PC-9 (cell line): ENCODE measurements at places on chromosomes 2 and 18. TPM values are rescaled to one million over a fixed set of nuclear protein-coding genes. Genes with fewer than 3 reads are reported as not detected.

Gene ANKRD12
- total RNA-seq: 26.9 and 31.6 TPM in 2 replicates

Gene ICOS
- total RNA-seq: not detected in 2 replicates

Gene PDE11A
- 1.1 and 1.4 TPM in 2 replicates for total RNA-seq

Gene SH2D6
- total RNA-seq: 2.3 TPM in 2 replicates

Gene CYBRD1
- total RNA-seq: 125 and 132 TPM in 2 replicates

DNA sequence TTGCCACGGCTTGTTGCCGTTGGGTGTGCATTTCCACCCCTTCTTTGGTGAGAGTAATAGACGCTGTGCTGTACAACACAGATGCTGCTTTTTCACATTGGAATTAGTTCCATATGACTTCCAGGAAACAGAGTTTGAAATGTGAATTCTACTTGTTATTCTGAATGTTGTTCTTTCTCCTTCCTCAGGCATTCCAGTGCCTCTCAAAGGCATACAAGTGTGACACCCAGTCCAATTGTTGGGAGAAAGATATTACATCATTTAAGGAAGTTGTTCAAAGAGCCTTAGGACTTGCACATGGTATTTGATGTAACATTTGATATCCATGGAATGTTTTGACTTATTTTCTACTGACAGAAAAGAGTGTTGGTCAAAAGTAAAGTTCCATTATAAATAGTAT is 134.4 kb upstream of the LTBP1 start:
- DNase-seq: peak; percentile 72

DNA sequence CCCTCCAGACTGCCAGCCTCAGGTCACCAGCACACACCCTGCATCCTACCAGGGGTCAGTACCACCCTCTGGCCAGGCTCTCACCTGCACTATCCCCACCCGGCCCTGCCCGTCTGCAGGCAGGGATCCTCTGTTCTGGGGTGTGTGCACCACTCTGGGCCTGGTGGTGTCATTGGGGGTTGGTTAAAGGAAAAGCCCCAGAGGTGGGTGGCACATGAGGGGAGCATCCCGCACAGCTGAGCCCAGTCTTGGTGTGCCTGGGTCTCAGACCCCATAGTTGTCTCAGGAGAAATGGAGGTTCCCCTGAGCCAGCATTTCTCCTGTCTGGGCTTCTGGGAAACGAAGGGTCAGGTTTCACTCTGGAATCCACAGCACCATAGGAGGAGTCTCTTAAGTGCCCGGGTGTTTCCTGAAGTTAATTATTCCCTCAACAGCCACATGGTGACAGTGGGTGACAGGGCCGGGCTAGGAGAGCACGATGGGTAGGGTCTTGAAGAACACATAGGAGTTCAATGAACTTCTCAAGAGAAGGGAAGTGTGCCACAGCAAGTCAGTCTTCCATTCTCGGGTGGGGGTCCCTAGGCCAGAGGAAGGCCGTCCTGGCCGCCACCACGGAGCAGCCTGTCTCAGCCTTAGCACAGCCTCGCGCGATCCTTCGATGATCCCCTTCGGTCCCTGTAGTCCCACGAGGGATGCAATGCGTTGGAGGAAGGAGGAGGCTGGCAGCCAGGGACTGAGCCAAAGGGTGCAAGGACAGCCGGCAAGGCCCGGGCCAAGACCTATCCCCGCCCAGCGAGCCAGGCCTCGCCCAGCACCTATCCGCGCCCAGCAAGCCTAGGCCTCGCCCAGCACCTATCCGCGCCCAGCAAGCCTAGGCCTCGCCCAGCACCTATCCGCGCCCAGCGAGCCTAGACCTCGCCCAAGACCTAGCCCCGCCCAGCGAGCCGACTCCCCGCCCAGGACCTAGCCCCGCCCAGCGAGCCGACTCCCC is 1.1 kb upstream of the FARP2 start:
- peak; percentile 98 for DNase-seq

GRCh38 chr2:2901384-2902345 is 476.0 kb downstream of the EIPR1 start:
- no peak for DNase-seq

DNA sequence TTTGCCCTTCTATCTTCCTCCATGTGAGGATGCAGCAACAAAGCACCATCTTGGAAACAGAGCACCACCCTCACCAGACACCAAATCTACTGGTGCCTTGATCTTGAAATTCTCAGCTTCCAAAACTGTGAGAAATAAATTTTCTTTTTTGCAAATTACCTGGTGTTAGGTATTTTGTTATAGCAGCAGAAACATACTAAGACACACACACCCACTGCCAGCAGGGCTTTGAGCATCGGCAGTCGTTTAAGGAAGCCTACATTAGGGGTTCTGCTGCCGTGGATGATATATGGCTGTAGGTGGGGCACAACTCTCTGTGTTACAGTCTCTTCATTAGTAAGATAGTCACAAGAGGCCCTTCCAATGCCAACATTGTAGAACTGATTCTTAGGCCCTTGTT is 20.7 kb upstream of the MFSD6 start:
- DNase-seq: no peak

- DNase-seq: no peak
Observed at GRCh38 chr2:161116509-161116908, 43.7 kb upstream of the TANK start.

GRCh38 chr2:207549145-207549544 is 19.4 kb downstream of the CREB1 start:
- no peak for DNase-seq
